ENCODE measurements at places on chromosomes 2 and 18.

DNA sequence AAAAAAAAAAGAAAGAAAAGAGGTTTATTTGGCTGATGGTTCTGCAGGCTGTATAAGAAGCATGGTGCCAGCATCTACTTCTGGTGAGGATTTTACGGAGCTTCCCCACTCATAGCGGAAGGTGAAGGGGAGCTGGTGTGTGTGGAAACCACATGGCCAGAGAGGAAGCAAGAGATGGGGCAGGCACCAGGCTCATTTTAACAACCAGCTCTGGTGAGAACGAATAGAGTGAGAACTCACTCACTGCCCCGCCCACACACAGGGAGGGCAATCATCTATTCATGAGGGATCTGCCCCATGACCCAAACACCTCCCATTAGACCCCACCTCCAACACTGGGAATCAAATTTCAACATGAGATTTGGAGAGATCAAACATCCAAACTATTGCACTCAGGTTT lies 68.5 kb downstream of the MOGAT1 start:
- DNase-seq, result no peak

DNA sequence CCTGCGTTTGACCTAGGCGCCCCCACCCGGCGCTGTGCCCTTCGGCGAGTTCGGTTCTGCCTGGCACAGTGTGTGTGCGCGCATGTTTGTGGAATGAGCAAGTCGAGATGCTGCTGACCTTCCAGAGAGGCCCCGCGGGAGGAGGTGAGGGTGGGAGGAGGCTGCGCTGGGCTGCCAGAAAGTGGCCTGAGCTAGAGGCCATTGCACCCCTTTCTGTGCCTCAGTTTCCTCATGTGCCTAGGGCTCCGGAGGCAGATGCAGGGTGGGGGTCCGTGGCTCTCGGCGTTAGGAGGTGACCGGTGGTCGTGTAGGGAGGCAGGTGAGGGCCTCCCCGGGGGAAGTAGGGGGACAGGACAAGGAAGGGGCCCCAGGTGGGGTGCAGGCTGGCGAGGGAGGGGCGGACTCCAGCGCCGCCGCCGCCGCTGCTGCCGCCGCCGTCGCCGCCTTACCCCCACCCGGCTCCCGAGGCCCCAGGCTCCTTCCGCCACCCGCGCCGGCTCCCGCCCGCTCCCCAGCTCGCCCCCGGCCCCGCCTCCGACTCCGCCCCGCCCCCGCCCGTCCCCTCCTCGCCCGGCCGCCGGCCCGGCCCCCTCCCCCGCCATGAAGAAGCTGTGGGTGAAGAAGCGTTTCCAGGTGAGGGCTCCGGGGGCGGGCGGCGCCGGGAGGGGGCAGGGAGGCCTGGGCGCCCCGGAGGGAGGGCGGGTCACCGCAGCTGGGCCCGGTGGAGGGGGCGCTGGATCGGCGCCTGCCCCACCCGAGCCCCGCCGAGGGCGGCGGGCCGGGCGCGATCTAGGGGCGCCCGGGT lies 7.0 kb downstream of the SPEG start:
- DNase-seq, result peak; percentile 65

DNA sequence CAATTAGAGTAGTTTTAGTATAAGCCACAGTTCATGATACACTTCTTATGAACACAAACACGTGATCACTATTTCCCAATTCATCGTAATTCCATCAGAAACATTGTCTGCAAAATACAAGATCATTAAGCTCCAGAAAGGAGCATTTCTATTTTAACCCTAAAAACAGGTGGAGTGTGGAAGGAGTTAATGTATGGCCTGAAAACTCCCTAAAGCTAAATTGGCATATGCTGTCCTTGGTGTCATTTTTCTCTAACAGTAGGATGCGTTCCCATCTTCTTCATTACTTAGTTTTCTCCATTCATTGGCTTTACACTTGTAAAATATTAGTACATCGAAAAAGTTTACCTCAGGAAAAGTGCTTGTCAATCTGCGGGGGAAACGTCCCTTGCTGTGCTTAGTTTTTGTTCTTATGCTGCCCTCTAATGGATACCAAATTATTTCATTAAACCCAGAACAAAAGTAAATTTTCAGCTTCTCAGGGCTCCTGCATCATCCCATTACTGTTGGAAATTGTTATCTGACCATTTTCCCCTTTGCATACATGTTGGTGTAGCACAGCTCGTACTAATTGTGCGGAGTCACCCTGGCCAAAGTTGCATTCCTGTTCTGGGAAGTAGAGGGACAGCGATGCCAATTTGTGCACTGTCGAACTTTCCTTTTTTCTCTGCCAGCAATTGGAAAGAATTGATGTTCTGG lies 153.4 kb downstream of the GPD2 start:
- peak; percentile 34 for DNase-seq

DNA sequence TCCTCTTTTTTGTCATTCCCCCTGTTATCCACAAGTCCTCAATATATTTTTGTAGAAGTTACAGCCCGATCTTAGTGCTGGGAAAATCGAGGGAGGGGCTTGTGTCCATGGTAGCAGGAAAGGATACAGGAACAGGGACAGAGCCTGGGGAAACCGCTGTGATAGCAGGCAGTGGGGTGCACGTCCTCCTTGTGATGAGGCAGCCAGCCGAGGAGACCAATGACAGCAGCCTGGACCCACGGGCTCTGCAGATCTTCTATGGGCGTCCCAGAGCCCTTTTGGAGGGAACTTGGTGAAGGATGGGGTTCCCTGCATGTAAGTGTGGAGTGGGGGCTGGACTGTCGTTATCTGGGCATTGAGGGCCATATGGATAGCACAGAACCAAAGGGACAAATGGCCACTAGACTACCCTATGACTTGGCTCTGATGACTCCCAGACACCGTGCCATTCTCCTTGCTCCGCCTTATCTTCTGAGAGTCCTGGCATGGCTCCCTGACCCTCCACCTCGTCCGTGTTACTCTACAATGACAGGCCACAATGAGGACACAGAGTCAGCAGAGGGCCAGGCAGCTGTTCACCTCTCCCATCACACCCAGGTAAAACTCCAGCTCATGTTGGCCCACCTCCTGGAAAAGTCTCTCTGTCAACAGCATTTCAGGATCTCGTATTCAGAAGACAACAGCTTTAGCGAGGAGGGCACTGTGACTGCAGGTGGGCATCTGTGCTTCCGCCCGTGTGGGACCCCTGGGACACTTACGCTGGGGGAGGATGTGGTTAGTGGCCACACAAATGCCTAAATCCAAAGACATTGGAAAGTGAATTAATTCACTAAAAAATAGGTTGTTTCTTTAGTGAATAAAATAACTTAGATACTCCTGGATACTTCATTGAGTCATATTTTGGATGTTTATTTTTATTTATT lies 100.1 kb downstream of the VAPA start:
- no peak for DNase-seq

GRCh38 chr2:212536817-212537725 lies 1.5 kb downstream of the ERBB4 start:
- no peak for DNase-seq

DNA sequence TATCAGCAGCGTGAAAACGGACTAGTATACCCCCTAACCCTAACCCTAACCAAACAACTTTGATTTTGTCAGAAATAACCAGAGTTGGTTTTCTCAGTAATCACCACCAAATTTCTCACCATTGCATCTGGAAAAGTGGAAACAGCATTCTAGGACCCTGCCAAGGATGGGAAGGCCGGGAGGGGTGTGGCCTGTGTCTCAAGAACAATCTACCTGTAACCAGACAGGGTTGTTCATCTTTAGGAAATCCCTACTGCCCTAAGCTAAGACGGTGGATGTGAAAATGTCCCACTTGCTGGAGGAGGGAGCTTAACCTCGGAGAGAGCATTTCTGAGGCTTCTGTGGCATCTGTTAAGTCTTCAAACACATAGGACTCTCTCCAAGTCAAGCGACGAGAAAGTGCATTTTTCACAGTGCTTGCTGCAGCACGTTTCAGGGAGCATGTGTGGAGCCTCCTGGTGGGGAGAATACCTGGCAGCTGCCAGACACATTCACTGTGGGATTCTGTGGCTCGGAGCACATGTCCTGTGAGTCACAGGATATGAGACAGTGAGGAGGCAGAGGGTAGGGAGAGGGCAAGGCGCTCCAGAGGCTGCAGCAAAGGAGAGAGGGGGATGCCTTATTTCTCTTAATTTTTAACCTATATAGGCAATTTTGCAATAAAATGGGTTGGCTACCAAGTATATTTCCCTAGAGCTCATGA lies 207.5 kb downstream of the SPP2 start:
- DNase-seq, result peak; percentile 60

DNA sequence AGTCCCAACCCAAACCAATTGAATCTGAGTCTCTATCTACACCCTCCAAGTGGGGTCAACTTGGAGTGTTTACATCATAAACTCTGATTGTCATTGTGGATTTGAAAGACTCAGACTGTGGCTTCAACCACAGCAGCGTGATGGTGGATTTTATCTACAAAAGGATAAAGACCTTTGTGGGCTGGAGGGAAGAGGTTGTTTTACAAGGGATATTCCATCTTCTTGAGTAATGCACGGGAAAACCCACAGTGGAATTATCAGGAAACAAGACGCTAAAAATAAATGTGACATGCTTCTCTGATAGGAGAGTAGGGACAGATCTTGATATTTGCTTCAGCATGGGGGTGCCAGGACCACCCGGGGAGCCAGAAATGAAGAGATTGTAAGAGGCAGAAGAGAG lies 93.5 kb downstream of the LPIN1 start:
- no peak for DNase-seq

DNA sequence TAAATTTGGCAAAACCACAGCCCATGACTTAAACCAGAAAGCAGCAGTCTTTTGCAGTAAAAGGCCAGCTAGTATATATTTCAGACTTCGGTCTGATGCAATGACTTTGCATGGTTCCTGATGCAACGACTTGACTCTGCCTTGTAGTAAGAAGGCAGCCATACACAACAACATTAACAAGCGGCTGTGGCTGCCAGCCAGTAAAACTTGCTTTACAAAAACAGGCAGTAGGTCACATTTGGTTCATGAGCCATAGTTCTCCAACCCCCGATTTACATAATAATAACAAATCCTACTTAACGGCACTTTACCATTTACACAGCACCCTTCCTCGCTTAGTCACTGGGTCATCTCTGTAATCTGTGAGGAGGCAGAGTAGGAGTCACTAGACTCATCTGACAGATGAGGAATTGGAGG lies 410.3 kb downstream of the LRATD1 start:
- DNase-seq, result no peak

- no peak for DNase-seq
Observed at GRCh38 chr2:231673348-231673770, 35.0 kb upstream of the PTMA start.

DNA sequence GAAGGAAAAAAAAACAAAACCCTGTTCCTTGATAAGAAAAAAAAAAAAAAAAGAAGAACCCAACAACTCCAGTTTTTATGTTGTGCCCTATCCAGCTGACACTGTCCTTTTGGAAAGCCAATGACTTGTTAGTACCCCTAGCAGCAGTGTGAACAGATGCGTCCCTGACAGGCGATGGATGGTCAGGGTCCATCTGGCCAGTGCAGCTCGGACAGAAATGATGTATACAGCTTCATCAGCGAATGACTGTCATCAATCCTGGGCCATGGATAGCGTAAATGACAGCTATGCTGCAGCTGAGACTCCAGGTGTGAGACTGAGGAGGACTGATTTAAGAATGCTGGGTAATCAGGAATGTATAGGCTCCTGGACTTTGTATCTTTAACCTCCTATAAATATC lies 318.8 kb upstream of the FIGN start:
- no peak for DNase-seq
